ENCODE measurements at places on chromosomes 3 and 15.

DNA sequence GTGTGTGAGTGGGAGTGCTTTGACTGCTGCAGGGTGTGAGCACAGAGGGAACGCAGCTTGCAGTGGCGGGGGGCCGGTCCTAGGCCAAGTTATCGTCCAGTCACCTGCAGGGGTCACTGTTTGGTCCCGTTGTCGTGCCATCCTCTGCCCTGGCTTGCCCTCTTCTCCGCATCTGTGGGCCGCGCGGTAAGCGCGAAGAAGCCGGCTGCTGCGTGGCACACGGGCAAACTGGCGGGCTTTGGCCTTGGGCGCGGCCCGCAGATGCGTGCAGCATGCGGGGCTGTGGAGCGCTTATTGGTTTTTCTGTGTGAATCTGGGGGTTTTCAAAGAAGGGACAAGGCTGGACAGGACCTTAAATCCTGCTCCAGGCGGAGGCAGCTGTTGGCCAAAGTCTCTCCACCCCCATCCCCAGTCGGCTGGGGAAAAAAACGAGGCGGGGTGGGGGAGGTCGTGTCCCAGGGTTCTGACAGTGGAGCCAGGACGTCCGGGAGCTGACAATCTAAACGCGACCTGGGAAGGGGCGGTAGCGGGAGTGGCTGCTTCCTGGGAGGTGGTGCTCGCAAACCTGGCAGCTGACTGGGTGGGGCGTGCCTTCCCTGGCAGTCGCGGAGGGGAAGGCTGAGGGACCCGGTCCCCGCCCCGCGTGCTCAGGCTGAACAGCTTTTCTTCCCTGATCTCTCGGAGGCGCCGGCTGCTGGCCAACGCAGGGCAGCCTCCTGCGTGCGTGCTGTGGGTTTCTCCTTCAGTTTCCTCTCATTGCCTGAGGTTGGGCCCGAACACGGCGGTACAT lies 39.7 kb upstream of the VEPH1 start:
- peak; percentile 72 for DNase-seq

DNA sequence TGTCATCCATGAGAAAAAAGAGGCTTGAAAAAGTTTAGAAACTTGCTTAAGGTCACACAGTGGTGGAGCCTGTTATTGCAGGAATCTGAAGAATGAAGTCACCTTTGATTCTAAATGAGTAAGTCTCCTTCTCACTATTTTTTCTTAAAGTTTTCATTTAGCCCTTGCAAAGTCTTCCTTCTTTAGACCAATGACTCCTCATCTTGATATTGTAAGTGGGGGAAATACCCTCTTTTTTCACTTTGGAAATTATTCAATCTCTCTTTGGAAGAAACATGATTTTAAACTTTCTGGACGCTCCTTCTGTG lies 787 bp upstream of the SLMAP start:
- no peak for DNase-seq

DNA sequence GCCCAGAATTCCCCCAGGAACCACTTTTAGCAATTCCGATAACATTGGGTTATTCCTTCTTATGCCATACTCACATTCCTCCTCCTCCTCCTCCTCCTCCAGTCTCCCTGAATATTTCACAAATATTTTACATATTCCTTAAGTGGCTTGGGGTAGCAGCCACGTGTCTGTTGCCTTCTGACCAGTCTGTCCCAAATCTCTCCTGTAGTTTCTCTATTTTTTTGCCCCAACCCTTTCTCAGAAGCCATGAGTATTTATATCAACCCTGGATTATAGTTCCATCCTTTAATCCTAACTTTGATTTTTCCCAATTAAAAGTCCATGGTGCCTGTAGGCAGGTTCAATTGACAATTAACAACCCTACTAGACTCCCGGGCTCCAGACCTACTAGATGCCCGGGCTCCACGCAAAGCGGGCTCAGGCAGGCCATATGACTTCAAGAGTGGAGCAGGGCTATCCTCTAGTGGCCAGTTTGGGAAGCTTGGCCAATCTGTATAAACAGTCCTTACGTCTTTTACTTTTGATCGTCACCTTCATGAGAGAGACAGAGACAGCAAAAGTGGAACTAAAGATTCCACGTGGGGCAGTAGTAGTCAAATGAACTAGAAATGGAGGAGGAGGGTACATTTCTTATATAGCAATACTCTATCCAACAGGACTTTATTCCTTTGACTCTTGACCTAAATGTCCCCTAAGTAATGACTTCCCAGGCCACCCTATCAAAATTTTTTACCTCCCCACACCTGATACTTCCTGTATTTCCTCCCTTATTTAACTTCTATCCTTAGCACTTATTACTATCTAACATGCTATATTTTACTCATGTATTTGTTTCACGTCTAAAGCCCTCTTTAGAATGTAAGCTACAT lies 69.7 kb downstream of the USF3 start:
- peak; percentile 76 for DNase-seq

- no peak for DNase-seq
Observed at GRCh38 chr3:40848421-40848820, 323.7 kb downstream of the ZNF621 start.

DNA sequence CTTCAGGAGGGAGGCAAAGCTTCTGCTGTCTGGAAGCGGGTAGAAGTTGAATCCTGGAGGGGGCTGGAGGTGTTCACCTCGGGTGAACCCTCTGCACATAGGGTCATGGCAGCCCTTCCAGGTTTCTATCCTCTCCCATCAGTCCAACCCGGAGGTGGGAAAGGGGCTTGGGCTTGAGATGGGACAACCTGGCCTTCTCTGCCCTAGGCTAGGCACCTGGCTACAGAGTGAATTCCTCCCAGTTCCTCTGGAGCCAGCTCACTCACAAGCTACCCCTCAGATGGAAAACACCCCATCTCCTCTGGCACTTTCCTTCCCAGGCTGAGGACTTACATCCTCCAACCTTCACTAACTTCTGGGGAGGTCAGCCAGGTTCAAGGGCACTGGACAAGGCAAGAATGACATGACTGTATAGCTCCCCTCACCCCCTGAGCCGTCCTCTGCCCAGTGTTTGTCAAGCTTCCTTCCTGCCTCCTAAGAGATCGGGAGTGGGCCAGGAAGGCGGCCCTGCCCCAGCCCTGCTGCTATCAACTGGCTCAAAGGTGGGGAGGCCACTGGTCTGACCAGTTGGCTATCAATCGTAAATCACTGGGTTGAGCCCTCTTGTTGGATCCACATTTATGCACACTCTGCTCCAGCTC lies 45.8 kb downstream of the KLF15 start:
- no peak for DNase-seq

DNA sequence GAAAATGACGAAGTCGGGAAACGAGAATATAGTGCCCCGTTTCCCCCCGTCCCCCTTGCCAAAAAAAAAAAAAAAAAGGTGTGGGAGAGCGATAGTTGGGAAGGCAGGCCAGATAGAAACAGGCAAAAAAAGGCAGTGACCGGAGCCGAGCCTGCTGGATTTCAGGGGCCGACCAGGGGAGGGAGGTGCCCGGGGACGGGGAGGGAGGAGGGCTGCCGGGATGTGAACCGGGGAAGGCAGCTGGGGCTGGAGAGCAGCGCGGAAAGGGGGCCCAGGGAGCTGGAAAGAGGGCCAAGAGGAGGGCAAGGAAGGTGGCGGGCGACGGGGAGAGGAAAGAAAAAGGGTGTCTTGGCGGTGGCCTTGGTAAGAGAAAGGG lies 837 bp downstream of the LRRN1 start:
- DNase-seq: peak; percentile 30

DNA sequence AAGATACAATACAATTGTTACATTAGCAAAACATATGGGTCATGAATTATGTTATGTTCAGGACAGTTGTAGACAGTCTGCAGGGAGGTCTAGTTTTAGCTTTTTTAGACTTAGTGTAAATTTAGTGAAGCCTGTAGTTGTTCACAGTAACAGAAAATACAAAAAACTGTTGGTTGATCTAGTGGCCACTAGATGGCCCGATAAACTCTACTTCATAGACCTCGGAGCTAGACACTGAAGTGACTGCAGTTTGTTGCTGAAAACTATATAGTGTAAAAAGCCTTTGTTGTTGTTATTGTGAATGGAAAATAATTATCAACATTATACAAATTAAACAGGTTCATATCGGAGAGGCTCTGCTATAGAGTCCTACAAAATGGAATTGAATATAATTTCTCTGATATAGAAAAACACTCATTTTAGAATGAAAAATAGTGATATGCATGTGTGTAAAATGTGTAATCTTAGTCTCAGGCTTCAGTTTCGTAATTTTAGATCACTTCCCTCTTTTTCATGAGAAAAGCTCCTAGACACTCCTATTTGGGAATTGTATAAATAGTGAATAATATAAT lies 18.3 kb downstream of the MAGEL2 start:
- no peak for DNase-seq

DNA sequence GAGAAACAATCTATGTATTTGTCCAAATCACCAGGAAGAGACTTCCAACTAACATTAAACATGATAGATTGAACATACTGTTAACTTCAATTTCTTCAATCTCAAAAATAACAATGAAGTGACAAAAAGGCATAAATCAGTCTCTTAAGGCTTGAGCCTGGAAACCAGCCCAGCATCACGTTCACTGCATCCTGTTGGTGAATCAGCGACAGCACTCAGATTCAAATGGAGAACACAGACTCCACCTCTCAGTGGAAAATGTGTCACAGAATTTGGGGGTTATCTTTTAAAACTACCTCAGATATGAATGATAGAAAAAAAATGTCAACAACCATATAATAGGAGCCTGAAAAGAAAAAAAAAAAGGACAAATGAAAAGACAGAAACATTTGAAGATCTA lies 212.0 kb downstream of the MINAR1 start:
- DNase-seq: no peak

GRCh38 chr3:58627941-58628340 lies 38.6 kb downstream of the FAM3D start:
- DNase-seq: no peak

GRCh38 chr3:107846279-107846852 lies 244.5 kb downstream of the CD47 start:
- DNase-seq: peak; percentile 84

- DNase-seq: no peak
Observed at GRCh38 chr3:65979162-65979561, 59.6 kb downstream of the MAGI1 start.

DNA sequence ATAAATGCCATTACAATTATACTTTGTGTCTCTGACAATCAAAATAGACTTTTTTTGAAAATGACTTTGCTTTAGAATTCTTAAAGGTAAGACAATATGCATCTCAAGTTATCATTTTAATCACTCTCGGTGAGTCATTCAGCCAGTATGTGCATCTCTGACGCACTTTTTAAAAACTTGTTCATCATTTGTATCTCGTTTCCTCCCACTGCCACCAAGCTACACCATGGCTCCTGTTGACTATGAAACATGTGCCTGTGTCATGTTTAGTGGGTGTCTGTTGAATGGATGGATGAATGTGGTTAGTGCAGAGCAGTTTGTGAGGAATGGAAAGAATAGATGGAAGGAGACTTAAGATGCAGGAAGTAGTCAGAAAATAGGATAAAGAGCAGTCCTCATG lies 68.6 kb downstream of the ARPP21 start:
- DNase-seq: no peak

DNA sequence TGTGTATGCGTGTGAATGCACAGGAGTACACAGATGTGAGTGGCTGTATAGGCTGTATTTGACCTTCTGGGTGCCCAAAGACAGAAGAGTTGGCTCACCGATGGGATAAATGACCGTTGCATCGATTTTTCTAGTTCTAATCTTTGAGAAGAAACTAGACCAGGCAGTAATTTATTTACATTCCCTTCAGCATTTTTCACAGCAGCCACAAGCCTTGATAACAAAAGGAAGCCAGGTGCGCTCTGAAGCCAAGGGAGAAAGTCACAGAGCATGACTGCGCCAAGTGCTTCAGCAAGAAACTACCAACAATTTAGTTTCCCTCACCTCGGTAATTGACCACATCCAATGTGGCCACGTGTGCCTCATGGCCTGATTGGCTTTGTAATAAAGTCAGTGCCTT lies 5.9 kb upstream of the FAM3D start:
- DNase-seq: no peak
